ENCODE measurements at places on chromosomes 6 and 20.

- DNase-seq: no peak
Observed at GRCh38 chr6:91708534-91708933, 1121.7 kb upstream of the MAP3K7 start.

- no peak for DNase-seq
Observed at GRCh38 chr6:150616586-150616985, 16.9 kb downstream of the PLEKHG1 start.

DNA sequence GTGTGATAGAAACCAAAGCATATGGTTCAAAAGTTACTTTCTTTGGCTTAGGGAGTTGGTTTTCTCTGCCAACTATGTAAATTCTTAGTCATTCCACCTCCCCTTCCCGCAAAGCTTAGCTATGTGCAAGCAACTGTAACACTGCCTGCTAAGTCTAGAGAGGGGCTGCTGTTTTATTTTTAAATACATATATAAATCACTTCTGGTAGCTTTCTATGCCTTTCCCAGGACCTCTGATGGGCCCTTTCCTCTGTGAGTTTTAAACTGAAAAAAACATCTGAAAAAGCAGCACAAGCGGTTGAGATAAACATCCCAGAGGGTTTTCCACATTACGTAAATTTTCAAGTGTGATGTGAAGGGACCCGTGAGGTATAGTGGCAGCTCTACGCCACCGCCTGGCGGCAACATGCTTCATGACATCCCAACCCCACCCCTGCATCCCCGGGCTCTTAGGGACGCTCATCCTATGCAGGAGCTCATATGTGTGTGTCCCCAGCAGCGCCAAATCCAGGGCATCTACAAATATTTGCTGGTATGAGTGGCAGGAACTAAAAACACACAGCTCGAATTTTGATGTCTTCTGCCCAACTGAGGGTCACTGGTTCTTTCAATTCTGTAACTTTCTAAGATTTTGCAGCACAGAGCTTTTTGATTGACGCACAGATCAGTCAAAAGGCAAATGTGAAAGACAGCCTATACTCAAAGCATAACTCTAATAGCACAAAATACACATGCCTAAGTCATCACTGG, 12.7 kb downstream of the SAYSD1 start:
- DNase-seq: peak; percentile 61

DNA sequence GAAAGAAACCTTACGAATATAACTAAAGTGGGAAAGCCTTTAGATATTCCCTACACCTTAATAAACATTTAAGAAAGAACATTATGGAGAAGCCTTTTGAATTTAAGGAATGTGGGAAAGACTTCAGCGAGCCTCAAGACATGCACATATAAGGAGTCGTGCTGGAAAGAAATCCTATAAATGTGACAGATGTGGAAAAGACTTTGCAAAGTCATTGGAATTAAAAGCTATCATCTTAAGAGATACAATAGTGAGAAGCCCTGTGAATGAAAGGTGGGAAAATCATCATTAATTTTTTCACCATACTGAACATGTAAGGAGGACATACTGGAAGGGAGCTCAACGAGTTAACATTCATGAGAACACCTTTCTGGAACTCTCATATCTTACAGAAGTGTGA, 650.5 kb upstream of the DEFB115 start:
- DNase-seq: no peak

GRCh38 chr20:31620246-31620645, 15.2 kb downstream of the ID1 start:
- no peak for DNase-seq

GRCh38 chr20:3553663-3554062, 82.8 kb downstream of the ATRN start:
- no peak for DNase-seq

DNA sequence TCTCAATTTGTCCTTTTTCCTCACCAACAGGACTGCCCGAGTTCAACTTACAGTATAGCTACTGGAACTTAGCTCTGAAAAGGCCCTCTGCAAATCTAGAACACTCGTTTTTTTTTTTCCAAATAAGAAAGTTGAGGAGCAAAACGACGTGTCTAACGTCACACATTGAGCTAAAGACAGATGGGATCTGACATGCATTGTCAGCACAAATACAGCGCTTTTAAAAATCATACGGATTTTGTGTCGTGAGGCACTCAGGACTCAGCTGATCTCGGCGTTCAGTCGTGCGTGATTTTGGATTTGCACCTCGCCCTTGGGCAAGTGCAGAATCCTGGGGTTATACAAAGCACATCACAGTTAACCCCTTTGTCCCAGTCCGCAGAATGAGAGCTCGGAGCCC, 94.7 kb upstream of the ZNF322 start:
- no peak for DNase-seq

- no peak for DNase-seq
Observed at GRCh38 chr6:11810854-11811643, 32.4 kb upstream of the ADTRP start.

DNA sequence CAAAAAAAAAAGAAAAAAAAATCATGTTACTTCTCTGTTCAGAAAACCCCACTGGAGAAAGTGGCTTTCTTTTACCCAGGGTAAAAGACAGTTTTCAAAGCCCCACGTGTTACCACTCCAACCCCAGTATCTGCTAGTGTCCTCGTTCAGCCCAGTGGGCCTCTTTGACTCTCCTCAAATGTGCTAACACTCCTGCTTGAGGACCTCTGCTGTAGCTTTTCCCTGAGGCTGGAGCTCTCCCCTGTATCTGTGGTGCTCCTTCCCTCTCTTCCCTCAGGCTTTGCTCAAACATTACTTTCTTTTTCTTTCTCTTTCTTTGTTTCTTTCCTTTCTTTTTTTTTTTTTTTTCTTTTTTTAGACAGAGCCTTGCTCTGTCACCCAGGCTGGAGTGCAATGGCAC, 15.3 kb downstream of the SEC23B start:
- no peak for DNase-seq

GRCh38 chr6:91081452-91082067, 494.7 kb upstream of the MAP3K7 start:
- DNase-seq: peak; percentile 45

- no peak for DNase-seq
Observed at GRCh38 chr6:4323322-4323721, 187.9 kb upstream of the ECI2 start.
